ENCODE measurements at places on chromosomes 13 and 19. TPM values are rescaled to one million over a fixed set of nuclear protein-coding genes. Genes with fewer than 3 reads are reported as not detected.
A peak's percentile ranks its signal among the peaks of the same experiment; 100 is the strongest.

GRCh38 chr19:10643172-10643967 is 10.8 kb upstream of the ILF3 start:
- peaks cover 8% of the 10 kb centered on the region for H3K4me1 ChIP-seq
- H3K27ac ChIP-seq: peak overlapping the region; percentile 45
- no peaks in the 10 kb centered on the region for H3K27me3 ChIP-seq
- no peak overlapping the region for H3K4me3 ChIP-seq
- peaks cover 26% of the 10 kb centered on the region for H3K36me3 ChIP-seq

GRCh38 chr19:17981611-17982010 is 14.7 kb downstream of the KCNN1 start:
- H3K27ac ChIP-seq: no peak overlapping the region
- no peaks in the 10 kb centered on the region for H3K4me1 ChIP-seq
- no peaks in the 10 kb centered on the region for H3K27me3 ChIP-seq

- H3K27me3 ChIP-seq: no peaks in the 10 kb centered on the region
- H3K4me3 ChIP-seq: peak overlapping the region; percentile 99
- DNase-seq: no peak
- no peaks in the 10 kb centered on the region for H3K4me1 ChIP-seq
- no peak overlapping the region for H3K27ac ChIP-seq
- H3K36me3 ChIP-seq: peaks cover 6% of the 10 kb centered on the region
Measured at GRCh38 chr13:102598061-102598460, 1.3 kb downstream of the TPP2 start.

DNA sequence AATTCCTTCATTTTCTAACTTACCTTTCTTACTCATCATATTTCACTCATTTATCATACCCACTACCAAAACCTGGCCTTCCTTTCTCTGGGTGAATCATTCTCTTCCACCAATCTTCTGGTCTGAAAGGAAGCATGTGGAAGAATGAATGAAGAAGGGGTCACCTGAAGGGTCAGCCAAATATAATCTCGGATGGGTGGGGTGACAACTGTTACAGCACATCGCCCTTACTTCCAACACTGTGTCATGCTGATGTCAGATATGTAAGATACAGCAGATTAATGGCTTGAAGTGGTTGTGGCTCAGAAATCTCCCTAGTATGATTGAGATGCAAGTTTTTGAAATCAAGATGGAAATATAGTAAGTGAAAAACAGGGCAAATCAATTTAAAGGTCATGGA is 401.7 kb upstream of the HTR2A start:
- no peak overlapping the region for H3K27ac ChIP-seq
- H3K4me3 ChIP-seq: no peak overlapping the region
- H3K27me3 ChIP-seq: no peaks in the 10 kb centered on the region
- no peaks in the 10 kb centered on the region for H3K4me1 ChIP-seq

- no peaks in the 10 kb centered on the region for H3K36me3 ChIP-seq
- peak within 1 kb of the TSS; percentile 73 for H3K4me3 ChIP-seq
- DNase-seq: peak; percentile 75
- no peaks in the 10 kb centered on the region for H3K4me1 ChIP-seq
- H3K27ac ChIP-seq: no peak within 1 kb of the TSS
Measured at GRCh38 chr19:35143231-35143715, at the start of gene FXYD7. TSS of gene FXYD7 (plus strand) at chr19:35143255. CDS start at chr19:35143334, 79 bp downstream.

- no peak overlapping the region for H3K27ac ChIP-seq
- no peaks in the 10 kb centered on the region for H3K27me3 ChIP-seq
- no peak overlapping the region for H3K4me3 ChIP-seq
- H3K36me3 ChIP-seq: peaks cover 42% of the 10 kb centered on the region
- no peak for DNase-seq
Measured at GRCh38 chr13:25253702-25254101, 33.6 kb downstream of the MTMR6 start.

SIAH3 gene
- total RNA-seq: not detected

DNA sequence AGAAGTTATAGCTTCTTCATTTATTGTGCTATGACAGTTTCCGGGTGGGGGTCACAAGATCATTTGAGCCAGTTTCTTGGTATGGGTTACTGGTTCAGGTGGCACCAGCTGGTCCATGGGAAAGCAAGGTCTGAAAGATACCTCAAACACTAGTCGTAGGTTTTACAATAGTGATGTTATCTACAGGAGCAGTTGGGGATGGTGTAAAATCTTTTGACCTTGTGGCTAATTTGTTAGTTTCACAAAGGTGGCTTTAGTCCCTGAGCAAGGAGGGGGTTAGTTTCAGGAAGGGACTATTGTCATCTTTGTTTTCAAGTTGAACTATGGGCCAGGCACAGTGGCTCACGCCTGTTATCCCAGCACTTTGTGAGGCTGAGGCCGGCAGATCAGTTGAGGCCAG is 24.6 kb downstream of the CHST8 start:
- no peaks in the 10 kb centered on the region for H3K4me1 ChIP-seq
- H3K27ac ChIP-seq: no peak overlapping the region
- no peak overlapping the region for H3K4me3 ChIP-seq
- DNase-seq: no peak
- H3K36me3 ChIP-seq: no peaks in the 10 kb centered on the region

C1QTNF9 gene
- total RNA-seq: not detected

GRCh38 chr13:34172048-34172447 is 354.1 kb downstream of the RFC3 start:
- H3K27ac ChIP-seq: no peak overlapping the region
- no peaks in the 10 kb centered on the region for H3K27me3 ChIP-seq
- DNase-seq: no peak
- no peaks in the 10 kb centered on the region for H3K36me3 ChIP-seq
- no peaks in the 10 kb centered on the region for H3K4me1 ChIP-seq

DNA sequence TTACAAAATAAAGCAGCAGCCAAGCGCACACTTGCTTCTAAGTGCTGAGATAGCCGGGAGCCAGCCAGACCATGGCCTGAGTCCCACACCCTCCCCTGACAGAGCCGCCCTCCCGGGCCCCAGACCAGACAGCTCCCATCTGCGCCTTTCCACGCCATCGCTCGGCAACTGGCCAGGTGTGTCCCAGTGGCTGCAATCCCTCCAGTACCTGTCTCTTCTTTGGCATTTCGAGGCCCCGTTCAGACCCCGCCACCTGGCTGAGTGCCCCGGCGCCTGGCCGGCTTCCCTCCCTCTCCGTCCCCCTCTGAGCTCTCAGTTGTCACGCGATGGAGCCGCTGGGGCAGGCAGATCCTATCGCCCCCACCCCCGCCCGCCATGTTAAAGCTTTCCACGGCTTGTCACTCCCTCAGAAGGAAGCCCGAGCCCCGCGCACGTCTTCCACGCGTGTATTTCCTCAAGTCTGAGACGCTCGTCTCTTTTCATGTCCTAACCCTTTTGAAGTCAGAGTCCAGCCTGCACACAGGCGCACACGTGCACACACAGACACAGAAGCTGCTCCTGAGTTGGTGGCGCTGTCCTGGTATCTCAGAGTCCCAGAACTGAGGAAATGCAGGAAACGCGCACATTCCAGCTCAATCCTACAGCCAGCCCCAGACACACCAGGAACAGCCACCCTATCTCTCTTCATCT is 7.9 kb downstream of the MLLT1 start:
- H3K4me3 ChIP-seq: no peak overlapping the region
- H3K4me1 ChIP-seq: peaks cover 43% of the 10 kb centered on the region
- peak overlapping the region; percentile 73 for H3K27ac ChIP-seq
- peaks cover 36% of the 10 kb centered on the region for H3K36me3 ChIP-seq
- H3K27me3 ChIP-seq: no peaks in the 10 kb centered on the region
- DNase-seq: peak; percentile 53

SYT5 gene
- not detected for total RNA-seq

GRCh38 chr13:30725326-30726085 is 9.8 kb upstream of the ALOX5AP start:
- no peak overlapping the region for H3K27ac ChIP-seq
- H3K4me1 ChIP-seq: no peaks in the 10 kb centered on the region
- peak; percentile 5 for DNase-seq
- no peaks in the 10 kb centered on the region for H3K27me3 ChIP-seq

GRCh38 chr19:51698296-51698695 is 5.2 kb downstream of the SPACA6 start:
- H3K36me3 ChIP-seq: peaks cover 98% of the 10 kb centered on the region
- H3K27me3 ChIP-seq: no peaks in the 10 kb centered on the region
- DNase-seq: no peak
- H3K4me3 ChIP-seq: no peak overlapping the region

- H3K27me3 ChIP-seq: peaks cover 7% of the 10 kb centered on the region
- no peak for DNase-seq
- no peak overlapping the region for H3K27ac ChIP-seq
- no peaks in the 10 kb centered on the region for H3K4me1 ChIP-seq
Measured at GRCh38 chr19:35753634-35754369, 3.0 kb downstream of the HSPB6 start.

DNA sequence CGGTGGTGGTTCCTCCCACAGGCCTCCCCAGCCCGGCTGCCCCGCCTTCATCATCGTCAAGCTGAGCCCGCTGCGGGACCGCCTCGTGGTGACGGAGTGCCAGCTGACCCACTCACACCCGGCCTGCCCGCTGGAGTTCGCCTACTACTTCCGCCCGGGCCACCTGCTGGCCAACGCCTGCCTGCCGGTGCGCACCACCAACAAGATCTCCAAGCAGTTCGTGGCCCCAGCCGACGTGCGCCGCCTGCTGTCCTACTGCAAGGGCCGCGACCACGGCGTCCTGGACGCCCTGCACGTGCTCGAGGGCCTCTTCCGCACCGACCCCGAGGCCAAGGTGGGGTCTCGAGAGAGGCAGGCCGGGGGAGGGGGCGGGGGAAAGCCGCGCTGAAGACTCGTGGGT is 12.0 kb downstream of the ZSWIM9 start:
- peaks cover 9% of the 10 kb centered on the region for H3K36me3 ChIP-seq
- H3K4me1 ChIP-seq: no peaks in the 10 kb centered on the region
- H3K4me3 ChIP-seq: no peak overlapping the region
- DNase-seq: no peak

- H3K27me3 ChIP-seq: no peaks in the 10 kb centered on the region
- DNase-seq: no peak
- H3K4me1 ChIP-seq: no peaks in the 10 kb centered on the region
- no peaks in the 10 kb centered on the region for H3K36me3 ChIP-seq
- no peak overlapping the region for H3K27ac ChIP-seq
Measured at GRCh38 chr13:85411591-85411990, 387.6 kb downstream of the SLITRK6 start.

INSL3 gene
- 0.80 TPM for total RNA-seq

GRCh38 chr19:41734585-41734984 is 20.7 kb upstream of the CEACAM6 start:
- peaks cover 7% of the 10 kb centered on the region for H3K27me3 ChIP-seq
- H3K27ac ChIP-seq: no peak overlapping the region
- no peak for DNase-seq
- peak overlapping the region; percentile 56 for H3K4me3 ChIP-seq
- H3K36me3 ChIP-seq: no peaks in the 10 kb centered on the region

TMEM272 gene
- 0.86 TPM for total RNA-seq

SLC15A1 gene
- 1.5 TPM for total RNA-seq

DNA sequence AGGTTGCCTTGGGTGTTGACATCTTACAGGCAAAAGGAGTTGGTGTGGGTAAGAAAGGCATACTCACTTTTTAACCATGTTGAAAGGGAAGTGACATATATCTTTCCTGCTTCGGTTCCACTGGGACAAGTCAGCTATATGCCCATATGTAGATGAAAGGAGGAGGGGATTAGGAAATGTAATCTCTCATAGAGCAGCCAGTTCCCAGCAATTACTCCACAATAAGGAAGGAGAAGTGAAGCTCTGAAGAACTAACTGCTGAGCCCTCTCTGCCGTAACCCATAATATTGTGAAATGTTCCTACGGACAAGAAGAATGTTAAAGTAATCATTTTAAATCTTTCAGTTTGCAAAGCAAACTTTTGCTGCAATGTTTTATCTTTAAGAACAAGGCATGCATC is 82.2 kb downstream of the EDNRB start:
- H3K27ac ChIP-seq: no peak overlapping the region
- H3K4me1 ChIP-seq: no peaks in the 10 kb centered on the region
- no peak for DNase-seq
- no peaks in the 10 kb centered on the region for H3K36me3 ChIP-seq

- peak within 1 kb of the TSS; percentile 72 for H3K27ac ChIP-seq
- H3K36me3 ChIP-seq: peaks cover 14% of the 10 kb centered on the region
- DNase-seq: peak; percentile 89
Measured at GRCh38 chr19:49590971-49591730, at the start of gene PRR12. TSS of gene PRR12 (plus strand) at chr19:49591182. CDS start at chr19:49591655, 473 bp downstream.

Measured in endodermal cell (in vitro differentiated cells).